ENCODE measurements at places on chromosomes 1 and 21.

- no peak for DNase-seq
Observed at GRCh38 chr1:22760455-22760854, 49.8 kb downstream of the EPHB2 start.

DNA sequence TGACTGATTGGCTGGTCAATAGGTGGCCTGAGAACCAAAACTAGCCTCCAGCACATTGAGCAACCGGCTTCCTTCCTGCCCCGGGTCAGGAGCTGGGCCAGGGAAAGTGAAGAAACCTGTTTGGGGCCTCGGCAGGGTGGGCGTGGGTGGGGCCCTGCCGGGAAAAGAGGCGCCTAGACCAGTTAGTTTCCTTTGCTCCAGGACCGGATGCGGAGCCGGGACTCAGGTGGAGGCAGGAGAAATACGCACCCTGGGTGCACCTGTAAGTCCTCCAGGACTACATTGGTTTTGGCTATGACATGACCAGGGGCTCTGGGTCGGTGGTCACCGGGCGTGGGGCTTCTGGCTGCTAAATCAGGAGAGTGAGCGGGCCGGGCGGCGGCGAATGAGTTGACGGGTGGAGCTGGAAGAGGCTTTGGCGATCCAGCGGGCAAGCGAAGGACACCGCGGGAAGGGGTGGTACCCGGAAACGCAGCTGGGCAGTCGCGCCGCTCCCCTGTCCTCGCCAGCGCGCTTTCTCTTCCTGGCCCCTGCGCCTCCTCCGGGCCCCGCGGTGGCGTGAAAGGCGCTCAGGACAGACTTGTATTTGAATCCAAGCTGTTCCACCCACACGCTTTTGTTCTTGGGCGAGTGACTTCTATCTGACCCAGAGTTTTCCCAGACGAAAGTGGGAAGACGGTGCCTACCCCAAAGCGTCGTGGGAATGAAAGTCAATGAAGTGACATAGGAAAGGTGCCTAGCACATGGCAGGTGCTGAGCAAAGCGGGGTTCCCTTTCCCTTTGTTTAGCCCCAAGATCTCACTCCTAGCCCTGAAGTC lies 30.6 kb upstream of the JUN start:
- no peak for DNase-seq

DNA sequence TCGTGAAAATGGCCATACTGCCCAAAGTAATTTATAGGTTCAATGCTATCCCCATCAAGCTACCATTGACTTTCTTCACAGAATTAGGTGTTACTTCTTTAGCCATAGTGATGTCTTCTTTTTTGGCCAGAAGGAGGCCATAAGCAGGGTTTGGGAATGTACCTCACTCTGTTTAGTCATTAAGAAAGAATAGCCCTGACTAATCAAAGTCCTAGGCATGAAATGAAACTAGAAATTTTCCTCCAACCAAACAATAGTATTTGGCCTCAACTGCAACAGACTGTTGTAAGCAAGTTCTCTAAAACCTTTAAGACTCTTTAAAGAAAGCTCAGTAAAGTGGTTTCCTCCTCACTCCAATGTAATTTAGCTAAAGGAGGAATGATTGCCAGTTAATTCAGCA lies 163.9 kb downstream of the AKT3 start:
- no peak for DNase-seq

DNA sequence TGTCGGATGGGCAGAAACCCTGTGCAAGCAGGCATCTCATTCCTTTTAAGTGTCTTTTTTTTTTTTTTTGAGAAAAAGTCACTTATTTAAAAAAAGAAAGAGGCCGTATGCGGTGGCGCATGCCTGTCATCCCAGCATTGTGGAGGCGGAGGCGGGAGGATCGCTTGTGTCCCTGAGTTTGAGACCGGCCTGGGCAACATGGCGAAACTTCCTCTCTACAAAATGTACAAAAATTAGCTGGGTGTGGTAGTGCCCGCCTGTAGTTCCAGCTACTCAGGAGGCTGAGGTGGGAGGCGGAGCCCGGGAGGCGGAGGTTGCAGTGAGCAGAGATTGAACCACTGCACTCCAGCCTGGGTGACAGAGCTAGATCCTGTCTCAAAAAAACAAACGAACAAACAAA lies 1.7 kb downstream of the GPR137B start:
- DNase-seq, result no peak

DNA sequence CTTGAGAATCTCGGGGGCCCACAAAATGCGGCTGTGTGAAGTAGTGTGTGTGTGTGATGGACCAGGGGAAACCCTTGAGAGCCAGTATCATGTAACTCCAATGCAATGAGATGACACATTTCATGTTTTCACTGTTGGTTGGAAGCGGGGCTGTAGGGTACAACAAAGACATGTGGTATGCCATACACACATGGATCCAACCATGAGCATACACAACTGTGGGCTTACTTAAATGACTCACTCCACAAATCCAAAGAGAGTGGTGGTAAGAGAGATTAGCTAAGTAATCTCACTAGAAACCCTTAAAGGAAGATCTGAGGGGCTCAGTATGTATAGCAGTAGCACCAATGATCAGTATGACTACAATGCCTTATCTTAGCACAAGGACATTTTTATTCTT lies 225.7 kb downstream of the SIPA1L2 start:
- no peak for DNase-seq

DNA sequence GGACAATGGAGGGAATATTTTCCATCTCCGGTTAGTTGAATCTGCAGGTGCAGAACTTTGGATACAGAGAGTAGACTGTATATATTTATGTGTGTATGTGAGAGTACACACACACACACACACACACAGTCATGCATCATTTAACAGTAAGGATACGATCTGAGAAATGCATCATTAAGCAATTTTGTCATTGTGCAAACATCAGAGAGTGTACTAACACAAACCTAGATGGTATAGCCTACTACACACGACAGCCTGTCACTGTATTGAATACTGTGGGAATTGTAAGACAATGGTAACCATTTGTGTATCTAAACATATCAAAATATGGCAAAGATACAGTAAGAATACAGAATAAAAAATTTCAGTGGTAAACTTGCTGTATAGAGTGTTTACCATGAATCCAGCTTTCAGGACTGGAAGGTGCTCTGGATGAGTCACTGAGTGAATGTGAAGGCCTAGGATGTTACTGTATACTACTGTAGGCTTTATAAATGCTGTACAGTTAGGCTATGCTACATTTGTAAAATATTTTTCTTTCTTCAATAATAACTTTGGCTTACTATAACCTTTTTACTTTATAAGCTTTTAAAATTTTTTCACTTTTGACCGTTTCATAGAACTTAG lies 138.5 kb downstream of the ZZZ3 start:
- DNase-seq, result no peak

GRCh38 chr1:79903321-79903720 lies 896.8 kb upstream of the ADGRL4 start:
- DNase-seq, result no peak

DNA sequence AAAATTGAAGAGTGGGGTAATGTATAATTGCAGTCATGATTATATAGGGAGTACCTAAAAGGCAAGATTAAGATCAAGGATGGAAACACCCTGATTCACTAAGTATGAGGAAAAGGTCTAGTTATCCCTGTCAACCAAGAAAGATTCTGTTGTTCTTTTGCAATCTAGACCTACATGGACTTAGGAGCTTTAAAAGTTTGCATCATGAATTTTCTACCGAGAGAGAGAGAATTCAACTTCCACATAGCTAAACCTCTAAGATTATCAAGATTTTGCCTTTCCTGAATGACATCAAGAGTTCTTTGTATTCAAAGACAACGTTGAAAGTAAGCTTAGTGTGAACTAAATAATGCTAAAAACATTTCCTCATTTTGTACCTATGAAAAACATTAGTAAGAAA lies 78.8 kb upstream of the RBM34 start:
- DNase-seq, result no peak

DNA sequence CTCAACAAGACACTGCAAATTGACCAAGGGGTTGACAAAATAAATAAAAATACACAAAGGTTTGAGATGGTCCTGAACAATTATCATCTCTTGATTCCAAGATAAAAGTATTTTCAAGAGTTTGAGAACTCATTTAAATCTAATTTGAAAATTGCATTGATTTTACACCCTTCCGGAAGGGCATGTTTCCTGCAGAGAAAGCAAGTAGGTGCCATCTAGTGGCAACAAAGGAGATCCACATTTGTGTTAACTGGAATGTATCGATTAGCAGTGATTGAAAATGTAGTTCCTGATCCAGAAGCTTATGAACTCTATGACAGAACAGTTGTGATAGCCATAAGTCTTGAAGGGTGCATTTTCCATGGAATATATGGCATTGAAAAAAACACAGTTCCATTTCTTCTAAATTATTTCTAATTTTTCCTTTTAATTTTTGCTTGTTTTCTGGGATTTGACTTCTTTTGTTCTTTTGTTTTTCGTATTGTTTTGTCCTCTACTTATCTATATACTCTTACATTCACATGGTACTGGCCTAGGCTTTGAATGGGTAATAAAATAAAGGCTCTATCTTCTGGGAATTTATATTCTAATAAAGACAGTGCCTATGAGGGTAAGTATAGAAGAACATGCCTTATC lies 143.7 kb downstream of the DNM3 start:
- DNase-seq, result no peak

DNA sequence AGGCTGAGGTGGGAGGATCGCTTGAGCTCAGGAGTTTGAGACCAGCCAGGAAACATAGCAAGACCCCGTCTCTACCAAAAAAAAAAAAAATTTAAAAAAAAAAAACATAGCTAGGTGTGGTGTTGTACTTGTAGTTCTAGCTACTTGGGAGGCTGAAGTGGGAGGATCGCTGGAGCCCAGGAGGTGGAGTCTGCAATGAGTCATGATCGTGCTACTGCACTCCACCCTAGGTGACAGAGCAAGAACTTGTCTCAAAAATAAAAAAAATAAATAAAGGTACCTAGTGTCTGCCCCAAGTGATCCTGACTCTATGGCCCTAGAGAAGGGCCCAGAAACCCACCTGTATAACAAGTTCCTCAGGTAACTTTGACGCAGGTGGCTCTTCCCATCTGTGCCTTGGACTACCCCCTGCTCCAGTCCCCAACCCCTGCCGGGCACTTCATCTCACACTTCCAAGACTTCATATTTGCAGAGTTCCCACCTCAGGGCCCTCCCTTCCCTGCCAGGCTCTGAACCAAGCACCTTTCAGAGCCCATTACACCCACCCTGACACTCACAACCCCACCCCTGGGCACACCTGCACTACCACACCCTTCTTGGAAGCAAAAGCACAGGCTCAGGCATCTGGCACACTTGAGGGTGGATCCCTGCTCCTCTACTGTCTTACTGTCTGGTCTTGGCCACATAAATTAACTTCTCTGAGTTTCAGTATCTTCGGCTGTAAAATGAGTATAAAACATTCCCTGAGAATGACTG lies 80.2 kb upstream of the KLHDC7A start:
- DNase-seq, result no peak

DNA sequence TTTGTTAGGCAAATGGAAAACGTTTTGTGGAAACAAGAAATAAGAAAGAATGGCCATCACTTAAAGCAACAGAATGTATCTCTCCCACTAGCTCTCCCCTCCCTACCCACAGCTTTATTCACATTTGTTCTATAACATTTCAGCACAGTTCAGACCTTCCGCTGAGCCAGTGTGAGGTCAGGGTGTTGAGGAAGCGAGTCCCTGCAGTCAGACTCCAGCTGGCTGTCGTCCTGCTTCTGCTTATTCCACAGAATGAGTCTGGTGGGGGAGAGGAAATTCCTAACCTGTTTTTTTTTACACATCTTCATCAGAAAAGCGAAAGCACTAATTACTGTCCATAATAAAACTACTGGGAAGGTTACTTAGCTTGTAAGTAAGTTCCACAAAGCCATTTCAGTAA lies 39.0 kb downstream of the MRPL39 start:
- no peak for DNase-seq

- no peak for DNase-seq
Observed at GRCh38 chr1:14630986-14631385, 32.5 kb downstream of the KAZN start.

DNA sequence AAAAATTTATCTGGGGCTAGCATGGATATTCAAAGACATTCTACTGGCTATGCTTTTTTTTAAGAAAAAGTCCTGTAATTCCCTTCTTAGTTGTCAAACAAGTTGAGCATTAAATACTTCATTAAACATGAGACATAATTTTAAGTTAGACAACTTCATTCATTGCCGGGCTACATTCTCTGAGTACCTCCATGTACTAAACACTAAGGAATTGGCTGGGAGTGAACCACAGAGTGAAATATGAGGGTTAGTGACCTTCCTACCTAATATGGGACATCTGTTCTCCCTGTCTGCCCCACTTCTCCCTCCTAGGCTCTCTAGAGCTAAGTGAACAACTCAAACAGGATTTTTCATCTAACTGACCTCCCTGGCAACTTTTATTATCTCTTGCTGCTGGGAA lies 370.4 kb downstream of the VAV3 start:
- DNase-seq, result no peak

Measured in activated CD4-positive, alpha-beta T cell treated with anti-CD3 and anti-CD28 coated beads, Interleukin-2, amount 50 U/mL, for 1 hour (primary cell).